Dorsolateral prefrontal cortex (tissue), 122 donors: ENCODE measurements at places on chromosomes 12 and 14.

- DNase-seq: no peak
These were observed 118.2 kb downstream of the TSPAN9 start for GRCh38 chr12:3195337-3195736.

DNA sequence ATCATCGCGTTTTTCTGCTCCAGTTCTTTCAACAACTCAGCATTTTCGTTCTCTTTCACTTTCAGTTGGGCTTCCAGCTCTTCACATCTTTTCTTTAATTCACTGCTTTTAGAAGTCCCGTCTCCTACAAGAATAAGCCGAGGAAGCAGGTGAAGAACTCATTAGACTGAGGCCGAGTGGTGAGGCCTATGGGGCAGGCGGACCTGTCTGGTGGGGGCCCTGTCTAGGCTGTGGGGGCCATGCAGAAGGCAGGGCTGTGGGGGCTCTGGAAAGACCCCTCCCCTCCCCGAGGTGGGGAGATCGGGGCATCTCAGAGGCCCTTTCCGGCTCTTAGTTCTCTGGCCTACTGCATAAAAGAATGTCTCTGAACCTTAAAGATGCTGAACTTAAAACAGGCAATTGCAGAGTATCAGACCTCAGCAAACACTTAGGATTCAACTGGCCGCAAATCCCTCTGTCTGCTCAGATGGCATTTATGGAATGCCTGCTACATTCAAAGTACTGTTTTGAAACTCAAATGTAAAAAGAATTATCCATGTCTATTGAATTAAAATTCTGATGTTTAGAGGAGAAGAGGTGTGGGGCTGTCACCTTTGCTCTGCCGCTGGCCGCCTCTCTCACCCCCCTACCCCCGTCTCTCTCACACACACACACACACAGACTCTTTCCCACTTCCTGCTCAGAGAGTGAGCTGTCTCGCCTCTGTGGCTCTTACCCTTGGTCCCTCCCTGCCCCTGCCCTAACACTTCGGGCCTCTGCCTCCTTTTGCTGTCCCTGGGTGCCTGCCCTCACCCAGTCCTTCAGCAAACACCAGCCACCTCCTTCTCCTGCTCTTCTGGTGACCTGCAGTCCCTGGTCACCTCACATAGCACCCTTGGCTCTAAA is 34.7 kb downstream of the CCDC92 start:
- no peak for DNase-seq

DNA sequence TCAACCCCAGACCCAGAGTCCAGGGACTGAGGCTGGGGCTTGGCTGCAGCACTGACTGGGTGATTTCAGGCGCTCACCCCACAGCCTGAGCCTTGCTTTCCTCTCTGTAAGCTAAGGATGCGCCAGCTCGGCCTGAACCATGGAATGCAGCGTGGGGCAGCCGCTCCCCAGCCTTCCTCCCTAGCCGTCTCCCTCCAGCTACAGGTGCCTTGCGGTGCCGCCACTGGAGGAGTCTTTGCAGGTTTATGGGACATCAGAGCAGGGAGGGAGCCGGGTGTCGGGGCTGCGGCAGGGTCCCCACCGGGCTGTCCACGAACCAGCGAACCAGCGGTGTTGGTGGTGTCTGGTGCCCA is 19.4 kb downstream of the PPP2R5C start:
- no peak for DNase-seq

GRCh38 chr12:130308393-130308792 is 29.3 kb upstream of the PIWIL1 start:
- no peak for DNase-seq

GRCh38 chr14:47442211-47442610 is 233.2 kb downstream of the MDGA2 start:
- DNase-seq: no peak
